Ovary (tissue), 10 donors: ENCODE measurements at places on chromosomes 5 and 9. TPM values are rescaled to one million over a fixed set of nuclear protein-coding genes. Genes with fewer than 3 reads are reported as not detected.

GRCh38 chr9:33939924-33940874, 108.5 kb downstream of the UBAP2 start:
- H3K4me3 ChIP-seq = no peak overlapping the region
- H3K4me1 ChIP-seq = peaks cover 3% of the 10 kb centered on the region
- H3K27me3 ChIP-seq = no peaks in the 10 kb centered on the region
- H3K36me3 ChIP-seq = no peaks in the 10 kb centered on the region
- H3K27ac ChIP-seq = no peak overlapping the region
- DNase-seq = no peak

GRCh38 chr9:88106492-88106891, 31.8 kb downstream of the SPATA31C2 start:
- no peaks in the 10 kb centered on the region for H3K27me3 ChIP-seq
- no peaks in the 10 kb centered on the region for H3K4me1 ChIP-seq

DNA sequence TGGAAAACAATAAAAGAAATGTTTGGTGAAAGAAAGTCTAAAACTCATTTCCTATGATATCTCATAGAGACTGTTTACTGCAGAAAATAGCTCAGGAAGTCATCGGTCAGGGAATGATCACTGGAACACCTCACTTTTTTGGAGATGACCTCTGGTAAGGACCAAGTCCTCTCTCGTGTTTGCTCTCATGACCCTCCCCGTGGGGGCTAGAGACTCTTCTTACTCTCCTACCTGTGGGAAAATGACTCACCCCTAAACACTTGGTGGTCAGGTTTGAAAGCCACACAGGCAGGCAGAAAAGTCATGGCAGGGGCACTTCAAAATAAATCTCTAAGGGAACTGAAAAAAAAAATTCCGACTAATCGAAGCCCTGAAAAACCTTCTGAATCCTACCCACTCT, 48.2 kb downstream of the FAM240B start:
- H3K4me3 ChIP-seq = no peak overlapping the region
- no peak for DNase-seq
- H3K27me3 ChIP-seq = no peaks in the 10 kb centered on the region

Gene AHRR
- 0.77 TPM for polyA plus RNA-seq

GRCh38 chr9:95480346-95480745, 36.4 kb downstream of the PTCH1 start:
- H3K4me1 ChIP-seq = peaks cover 13% of the 10 kb centered on the region
- no peaks in the 10 kb centered on the region for H3K36me3 ChIP-seq
- H3K4me3 ChIP-seq = no peak overlapping the region
- H3K27me3 ChIP-seq = no peaks in the 10 kb centered on the region

DNA sequence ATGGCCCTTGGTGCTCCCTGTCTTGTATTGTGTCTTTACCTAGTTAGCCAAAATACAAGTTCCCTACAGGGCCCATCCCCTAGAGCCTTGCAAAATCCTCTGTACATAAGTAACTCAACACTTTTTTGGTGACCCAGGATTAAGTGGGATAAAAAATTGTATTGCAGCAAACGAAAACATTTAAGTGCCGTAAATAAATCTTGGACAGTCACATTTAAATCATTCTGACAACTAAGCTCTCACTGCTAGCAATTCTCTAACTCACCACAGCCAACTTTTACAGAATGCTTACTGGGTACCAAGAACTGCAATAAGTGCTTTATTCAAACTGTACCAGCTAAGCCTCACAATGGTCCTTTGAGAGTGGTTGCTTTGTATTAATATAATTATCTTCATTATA, 56.6 kb downstream of the GNAQ start:
- peaks cover 3% of the 10 kb centered on the region for H3K4me1 ChIP-seq
- H3K27me3 ChIP-seq = no peaks in the 10 kb centered on the region
- no peaks in the 10 kb centered on the region for H3K36me3 ChIP-seq
- no peak for DNase-seq

- H3K4me3 ChIP-seq = no peak overlapping the region
- no peaks in the 10 kb centered on the region for H3K27me3 ChIP-seq
- no peaks in the 10 kb centered on the region for H3K36me3 ChIP-seq
- no peak for DNase-seq
- H3K4me1 ChIP-seq = no peaks in the 10 kb centered on the region
Observed at GRCh38 chr5:118405650-118406061, 582.7 kb downstream of the DTWD2 start.

Gene NIM1K
- 0.18 TPM for polyA plus RNA-seq

DNA sequence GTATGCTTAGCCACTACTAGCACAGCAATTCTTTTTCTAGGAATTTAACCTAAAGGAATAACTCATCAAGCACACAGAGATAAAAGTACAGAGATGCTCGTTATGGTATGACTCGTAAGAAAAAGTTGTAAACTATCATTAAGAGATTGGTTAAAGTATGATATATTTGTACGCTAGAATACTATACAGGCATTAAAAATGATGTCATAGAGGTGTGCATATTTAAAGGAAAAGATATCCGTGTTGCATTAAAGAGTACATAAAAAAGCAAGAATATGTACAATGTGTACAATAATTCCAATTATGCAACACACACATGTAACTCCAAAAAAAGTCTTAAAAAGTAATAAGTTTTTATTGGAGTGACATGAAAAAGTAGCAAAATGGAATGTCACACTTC, 54.5 kb upstream of the PALM2AKAP2 start:
- no peaks in the 10 kb centered on the region for H3K4me1 ChIP-seq
- no peaks in the 10 kb centered on the region for H3K36me3 ChIP-seq
- no peak for DNase-seq
- H3K27me3 ChIP-seq = no peaks in the 10 kb centered on the region
- H3K27ac ChIP-seq = no peak overlapping the region

DNA sequence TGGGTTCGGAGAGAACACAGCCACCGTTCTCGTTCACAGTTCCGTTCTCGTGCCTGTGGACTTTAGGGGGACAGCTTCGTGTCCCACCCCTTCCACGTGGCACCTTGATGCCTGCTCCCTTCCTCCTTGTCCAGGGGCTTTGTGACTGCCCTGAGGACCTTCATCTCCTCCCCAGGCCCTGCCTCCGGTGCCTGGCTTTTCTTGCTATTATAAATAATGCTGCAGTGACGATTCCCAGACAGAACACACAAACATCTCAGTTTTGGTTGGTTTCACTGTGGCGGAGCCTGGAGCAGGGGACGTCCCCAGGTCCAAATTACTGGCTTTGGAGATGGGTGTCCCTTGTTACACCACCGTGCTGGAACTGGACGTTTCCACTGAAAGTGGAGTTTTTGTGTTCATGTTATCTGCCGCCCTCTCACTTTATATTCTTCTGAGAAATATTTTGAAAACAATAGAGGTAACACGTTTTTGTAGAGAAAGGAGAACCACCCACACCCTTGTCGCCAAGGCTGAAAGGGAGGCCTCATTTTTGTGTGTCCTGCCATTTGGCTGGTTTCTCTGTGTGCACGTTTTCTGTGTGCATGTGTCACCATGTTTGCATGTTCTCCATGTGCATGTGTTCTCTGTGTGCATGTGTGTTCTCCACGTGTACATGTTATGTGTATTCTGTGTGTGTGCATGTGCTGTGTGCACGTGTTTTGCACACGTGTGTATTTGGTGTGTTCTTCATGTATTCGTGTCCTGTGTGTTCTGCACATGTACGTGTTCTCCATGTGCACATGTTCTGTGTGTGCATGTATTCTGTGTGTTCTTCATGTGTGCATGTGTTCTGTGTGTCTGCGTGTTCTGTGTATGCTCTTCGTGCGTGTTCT, 24.2 kb downstream of the WNK2 start:
- peaks cover 5% of the 10 kb centered on the region for H3K4me1 ChIP-seq
- no peak for DNase-seq
- H3K36me3 ChIP-seq = no peaks in the 10 kb centered on the region
- no peak overlapping the region for H3K27ac ChIP-seq
- no peak overlapping the region for H3K4me3 ChIP-seq

DNA sequence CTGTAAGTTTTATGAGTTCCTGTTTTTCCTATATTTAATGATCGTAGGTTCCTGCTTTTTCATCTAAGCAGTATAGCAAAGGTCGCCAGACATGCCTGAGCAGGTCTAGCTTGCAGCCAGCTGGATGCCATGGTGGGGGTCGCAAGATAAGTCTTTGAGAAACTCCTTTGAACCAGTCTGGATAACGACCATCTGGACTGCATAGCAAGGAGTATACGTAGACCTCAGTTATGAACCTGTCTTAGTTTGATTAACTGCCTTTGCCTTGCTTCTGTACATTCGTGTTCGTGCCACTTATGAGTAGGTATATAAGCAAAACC, 8.4 kb upstream of the SPATA31E1 start:
- no peak for DNase-seq
- H3K36me3 ChIP-seq = no peaks in the 10 kb centered on the region
- H3K27ac ChIP-seq = no peak overlapping the region
- no peaks in the 10 kb centered on the region for H3K4me1 ChIP-seq
- H3K27me3 ChIP-seq = no peaks in the 10 kb centered on the region

GRCh38 chr9:97475059-97475458, 26.4 kb upstream of the TMOD1 start:
- no peak for DNase-seq
- no peaks in the 10 kb centered on the region for H3K27me3 ChIP-seq
- no peak overlapping the region for H3K27ac ChIP-seq
- H3K36me3 ChIP-seq = no peaks in the 10 kb centered on the region

- no peaks in the 10 kb centered on the region for H3K36me3 ChIP-seq
- H3K27ac ChIP-seq = no peak overlapping the region
- H3K4me1 ChIP-seq = no peaks in the 10 kb centered on the region
- H3K4me3 ChIP-seq = no peak overlapping the region
Observed at GRCh38 chr5:125011419-125011818, 265.0 kb upstream of the ZNF608 start.

DNA sequence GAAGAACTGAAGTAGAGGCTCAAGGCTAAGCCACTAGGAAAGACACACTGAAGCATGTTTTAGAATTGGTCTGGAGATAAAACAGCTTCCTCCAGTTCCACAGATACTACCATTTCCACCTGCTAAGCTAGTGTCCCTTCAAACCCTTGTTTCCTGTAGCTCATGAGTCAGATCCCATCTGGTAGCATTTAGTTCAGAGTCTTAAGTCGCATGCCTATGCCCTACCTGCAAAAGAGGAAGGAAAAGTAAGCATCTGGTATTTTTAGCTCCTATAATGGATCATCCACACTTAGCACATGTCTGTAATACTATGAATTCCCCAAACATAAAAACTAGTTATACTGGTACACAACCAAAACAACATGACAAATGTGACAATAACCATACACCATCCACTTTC, 92.1 kb downstream of the CDKN2A start:
- no peak overlapping the region for H3K4me3 ChIP-seq
- no peak for DNase-seq
- H3K27me3 ChIP-seq = no peaks in the 10 kb centered on the region
- no peaks in the 10 kb centered on the region for H3K36me3 ChIP-seq

DNA sequence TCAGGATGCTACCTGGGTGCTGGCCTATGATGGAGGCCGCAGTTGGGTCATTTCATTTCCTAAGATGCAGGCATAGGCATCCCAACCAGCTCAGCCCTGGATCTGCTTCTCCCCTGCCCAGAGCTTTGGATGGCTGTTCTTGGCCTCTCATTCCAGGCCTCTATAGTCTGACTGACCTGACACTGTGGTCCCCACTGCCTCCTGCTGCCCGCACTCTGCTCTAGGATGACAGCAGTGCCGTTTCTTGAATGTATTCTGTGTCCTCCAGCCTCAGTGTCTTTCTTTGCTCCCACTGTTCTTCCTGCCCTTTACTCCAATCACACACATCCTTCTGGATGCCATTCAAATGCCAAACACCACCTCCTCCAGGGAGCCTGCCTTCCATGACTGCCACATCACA, 235.7 kb downstream of the HSPA4 start:
- no peaks in the 10 kb centered on the region for H3K27me3 ChIP-seq
- no peaks in the 10 kb centered on the region for H3K4me1 ChIP-seq
- no peak overlapping the region for H3K27ac ChIP-seq
- no peak overlapping the region for H3K4me3 ChIP-seq
- no peak for DNase-seq

DNA sequence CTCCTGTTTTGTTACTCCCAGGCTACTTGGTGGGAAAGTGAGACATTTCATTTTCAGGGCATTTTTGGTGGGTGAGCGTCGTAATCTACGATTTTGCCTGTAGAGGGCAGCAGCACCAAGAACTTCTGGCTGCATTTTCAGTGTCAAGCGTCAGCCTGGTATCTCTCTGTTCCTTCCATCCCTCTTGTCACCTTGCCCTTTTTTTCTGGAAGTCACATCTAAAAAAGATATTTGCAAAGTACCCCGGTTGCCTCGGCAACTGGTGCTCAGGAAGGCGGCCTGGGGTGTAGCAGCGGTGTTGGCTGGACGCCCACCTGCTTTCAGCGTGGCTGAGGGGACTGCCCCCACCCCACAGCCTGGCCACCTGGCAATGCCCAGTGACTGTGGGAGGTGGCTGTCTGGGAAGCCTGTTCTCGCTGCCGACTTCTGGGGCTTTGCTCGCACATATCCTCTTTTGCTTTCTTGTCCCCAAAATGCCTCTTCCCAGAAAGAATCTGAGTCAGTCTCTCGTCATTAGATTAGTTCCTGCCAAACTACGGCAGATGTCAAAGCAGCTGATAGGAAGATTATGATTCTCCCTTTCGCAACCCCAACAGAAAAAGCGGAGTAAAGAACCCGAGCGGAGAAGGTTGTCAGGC, 84.5 kb downstream of the ACER2 start:
- DNase-seq = peak; percentile 69
- no peak overlapping the region for H3K27ac ChIP-seq
- H3K4me3 ChIP-seq = peak overlapping the region; percentile 32
- H3K27me3 ChIP-seq = no peaks in the 10 kb centered on the region
- no peaks in the 10 kb centered on the region for H3K36me3 ChIP-seq

DNA sequence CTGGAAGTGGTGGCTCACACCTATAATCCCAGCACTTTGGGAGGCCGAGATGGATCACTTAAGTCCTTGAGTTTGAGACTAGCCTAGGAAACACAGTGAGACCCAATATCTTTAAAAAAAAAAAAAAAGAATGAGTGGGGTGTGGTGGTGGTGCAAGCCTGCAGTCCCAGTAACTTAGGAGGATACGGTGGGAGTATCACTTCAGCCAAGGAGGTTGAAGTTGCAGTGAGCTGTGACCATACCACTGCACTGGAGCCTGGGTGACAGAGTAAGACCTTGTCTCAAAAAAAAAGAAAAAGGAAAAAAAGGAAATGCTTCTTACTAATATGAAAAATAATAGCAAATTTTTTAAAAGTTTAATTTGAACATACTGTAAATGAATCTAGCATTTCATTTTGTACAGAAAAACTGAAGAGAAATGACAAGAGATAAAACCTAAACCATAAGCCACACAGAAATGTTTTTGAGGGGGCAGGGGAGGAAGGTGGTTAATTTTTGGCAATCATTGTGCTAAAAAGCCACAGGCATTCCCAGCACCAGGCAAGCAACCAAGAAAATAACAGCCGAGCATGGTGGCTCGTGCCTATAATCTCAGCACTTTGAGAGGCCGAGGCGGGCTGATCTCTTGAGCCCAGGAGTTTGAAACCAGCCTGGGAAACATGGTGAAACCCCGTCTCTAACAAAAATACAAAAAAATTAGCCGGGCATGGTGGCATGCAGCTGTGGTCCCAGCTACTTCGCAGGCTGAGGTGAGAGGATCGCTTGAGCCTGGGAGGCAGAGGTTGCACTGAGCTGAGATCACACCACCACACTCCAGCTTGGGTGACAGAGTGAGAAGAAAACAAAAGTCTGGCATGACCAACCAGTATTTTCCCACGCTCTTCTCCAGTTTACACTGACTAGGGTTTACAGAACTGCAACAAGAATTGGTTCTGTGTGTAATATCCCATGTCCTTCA, 114.5 kb upstream of the NR5A1 start:
- H3K27ac ChIP-seq = no peak overlapping the region
- no peak overlapping the region for H3K4me3 ChIP-seq
- no peak for DNase-seq
- H3K27me3 ChIP-seq = no peaks in the 10 kb centered on the region
- no peaks in the 10 kb centered on the region for H3K36me3 ChIP-seq
- no peaks in the 10 kb centered on the region for H3K4me1 ChIP-seq

GRCh38 chr5:96913233-96913632, 22.6 kb upstream of the LNPEP start:
- DNase-seq = no peak
- no peak overlapping the region for H3K27ac ChIP-seq
- no peaks in the 10 kb centered on the region for H3K36me3 ChIP-seq
